HEK293T (cell line): ENCODE measurements at places on chromosomes 7 and 10.
A peak's percentile ranks its signal among the peaks of the same experiment; 100 is the strongest.

DNA sequence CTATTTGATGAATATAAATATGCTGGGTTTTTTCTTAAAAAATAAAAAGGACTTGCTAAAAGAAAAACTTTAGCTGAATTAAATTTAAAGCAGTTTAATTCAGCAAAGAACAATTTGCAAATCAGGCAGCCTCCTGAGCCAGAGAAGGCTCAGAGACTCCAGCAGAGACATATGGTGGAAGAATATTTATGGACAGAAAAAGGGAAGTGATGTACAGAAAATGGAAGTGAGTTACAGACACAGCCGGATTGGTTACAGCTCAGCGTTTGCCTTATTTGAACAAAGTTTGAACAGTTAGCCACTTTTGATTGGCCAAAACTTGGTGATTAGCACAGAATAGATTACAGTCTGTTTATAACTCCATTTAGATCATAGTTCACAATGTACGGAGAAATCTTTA, 110.3 kb downstream of the GAD2 start:
- DNase-seq, result no peak

DNA sequence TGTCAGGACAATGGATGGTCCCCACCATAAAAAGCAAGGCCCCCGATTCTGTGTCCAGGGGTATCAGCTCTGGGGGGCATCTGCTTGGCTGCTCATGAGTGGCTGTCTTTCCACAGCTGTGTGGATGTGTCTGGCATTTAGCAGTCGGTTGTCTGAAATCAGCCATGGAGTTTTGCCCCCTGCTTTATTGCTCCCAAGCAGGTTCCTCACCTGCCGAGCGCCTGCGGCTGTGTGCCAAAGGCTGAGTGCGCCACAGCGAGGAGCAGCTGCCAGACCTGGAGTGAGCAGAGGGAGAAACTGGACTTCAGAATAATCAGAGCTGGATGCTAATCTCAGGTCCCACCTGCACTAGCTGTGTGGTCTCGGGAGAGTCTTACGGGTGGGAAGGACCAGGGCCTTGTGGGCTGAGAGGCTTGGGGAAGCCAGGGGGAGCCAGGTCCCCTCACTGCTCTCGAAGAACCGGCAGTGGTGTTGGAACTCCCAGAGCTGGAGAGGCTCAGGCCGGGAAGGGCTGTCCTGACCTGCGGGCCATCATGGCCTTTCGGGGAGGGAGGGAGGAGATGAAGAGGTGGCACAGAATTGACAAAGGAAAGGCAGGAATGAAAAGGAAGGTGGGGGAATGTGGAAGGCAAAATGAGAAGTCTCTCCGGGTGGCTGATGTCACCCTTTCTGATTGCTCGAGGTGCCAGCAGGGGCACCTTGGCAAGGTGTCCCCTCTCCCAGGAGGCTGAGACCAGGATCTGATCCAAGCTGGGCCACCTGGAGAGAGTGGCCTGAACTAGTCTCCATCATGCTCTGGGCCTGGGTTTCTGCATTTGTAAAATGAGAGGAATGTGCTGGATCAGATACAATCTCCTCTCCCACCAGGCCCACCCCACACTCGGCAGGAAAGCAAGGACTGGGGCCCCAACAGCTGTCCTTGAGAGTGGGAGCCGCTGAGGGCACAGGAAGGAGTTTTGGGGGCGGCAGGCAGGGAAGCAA, 30.2 kb upstream of the LEP start:
- DNase-seq, result no peak

GRCh38 chr7:128406314-128407232, 3.2 kb downstream of the IMPDH1 start:
- DNase-seq, result no peak

DNA sequence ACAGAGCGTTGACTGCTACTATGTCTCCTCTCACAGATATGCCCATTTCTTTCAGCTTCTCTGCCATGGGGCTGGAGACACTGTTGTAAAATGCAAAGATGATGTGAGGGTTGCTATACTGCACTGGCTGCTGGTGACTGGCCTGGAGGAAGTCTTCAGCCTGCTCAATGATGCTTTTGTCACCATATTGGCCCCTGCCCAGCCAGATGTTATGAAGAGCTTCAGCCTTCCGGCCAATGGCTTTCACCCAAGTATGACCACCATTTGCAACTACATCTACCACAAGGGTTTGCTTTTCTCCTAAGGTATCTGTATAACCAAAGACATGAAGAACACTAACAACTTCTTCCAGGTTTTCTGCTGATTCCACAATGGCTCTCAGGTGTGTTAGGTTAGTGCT, 1.6 kb downstream of the C7orf25 start:
- no peak for DNase-seq

DNA sequence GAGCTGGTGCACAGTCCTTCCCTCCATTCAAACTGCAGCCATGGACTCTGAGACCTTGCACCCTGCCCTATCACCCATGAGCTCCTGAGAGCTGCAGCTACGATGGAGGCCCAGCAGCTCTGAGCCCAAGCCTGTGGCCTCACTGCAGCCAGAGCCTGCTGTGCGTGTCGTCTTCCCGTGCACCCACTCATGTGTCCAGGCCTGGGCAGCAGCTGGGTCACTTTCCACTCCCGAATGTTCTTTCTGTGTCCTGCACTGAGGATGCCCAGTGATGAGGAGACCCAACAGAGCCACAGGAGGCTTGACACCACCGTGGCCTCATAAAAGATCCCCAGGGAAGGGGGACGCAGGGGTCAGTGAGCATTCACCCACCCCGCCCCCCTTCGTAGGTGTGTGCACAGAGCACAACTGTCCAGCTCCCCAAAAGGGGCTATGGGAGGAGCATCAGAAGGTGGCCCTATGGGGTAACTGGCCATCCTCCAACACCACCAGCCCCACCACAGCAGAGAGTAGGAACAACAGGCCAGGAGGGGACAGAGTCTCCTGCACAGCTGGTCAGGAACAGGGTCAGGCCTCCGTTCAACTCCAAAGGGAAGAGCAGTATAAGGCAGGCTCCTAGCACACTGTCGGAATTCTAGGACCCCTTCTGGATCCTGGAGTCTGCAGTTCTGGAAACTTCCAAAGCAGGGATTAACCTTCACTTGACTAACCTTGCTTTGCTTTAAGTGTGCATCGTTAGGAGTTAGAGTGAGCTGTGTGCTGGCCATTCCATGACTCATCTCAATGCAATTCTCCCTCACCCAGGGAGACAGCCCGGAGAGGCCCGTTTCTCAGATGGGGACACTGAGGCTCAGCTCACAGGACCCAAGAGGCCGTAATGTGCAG, 52.6 kb downstream of the RASGEF1A start:
- no peak for DNase-seq

- no peak for DNase-seq
Observed at GRCh38 chr10:124693801-124694416, 50.3 kb downstream of the FAM53B start.

DNA sequence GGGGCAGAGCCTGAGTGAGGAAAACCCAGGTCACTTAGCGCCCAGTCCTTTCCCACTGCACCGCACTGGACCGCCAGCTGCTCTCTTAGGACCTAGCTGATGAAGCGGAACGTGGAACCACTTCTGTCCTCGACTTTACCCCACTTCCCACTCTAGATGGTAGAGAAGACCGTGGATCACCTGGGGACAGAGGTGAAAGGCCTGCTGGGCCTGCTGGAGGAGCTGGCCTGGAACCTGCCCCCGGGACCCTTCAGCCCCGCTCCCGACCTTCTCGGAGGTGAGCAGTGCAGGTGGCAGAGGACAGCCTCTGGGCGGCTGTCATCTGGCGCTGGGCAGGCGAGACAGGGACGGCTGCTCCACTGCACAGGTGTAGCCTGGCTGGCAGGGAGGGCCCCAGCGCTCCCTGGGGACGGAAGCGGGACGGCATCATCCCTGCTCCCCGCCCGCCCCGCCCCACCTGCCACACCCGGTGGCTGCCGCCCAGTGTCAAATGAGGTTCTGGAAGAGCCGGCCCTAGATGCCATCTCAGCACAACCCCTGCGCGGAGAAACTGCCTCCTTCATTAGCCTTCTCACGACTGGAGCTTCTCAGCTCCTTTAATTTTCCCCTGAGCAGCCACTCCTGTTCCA, 11.7 kb downstream of the PLAC9 start:
- DNase-seq, result no peak

DNA sequence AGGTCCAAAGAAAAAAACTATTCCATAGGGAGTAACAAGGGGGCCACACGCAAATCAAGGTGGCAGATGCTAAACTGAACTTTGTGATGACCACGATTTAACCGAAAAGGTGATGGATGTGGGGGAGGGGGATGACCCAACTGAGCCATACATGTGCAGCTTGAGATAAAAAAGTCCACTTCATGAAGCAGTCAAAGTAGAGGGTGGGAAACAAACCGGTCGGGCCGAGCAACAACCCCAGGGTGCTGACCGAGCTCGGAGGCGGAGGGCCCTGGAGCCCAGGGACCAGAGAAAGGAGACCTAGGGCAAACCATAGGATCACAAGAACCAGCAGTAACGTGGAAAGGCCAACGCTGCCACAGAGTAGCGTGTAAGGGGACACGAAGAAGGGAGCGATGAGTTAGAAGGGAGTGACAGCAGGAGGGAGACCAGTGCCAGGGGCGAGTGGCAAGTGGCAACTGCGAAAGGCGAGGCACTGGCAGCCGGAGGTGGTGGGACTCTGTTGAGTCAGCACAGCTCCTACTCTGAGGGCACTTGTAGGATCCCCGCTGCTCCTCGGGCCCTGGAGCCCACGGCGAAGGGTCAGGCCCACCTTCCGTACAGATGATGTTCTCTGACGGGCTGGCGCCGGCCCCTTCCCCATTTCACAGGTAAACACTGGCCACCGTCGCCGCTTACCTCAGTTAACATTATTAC, 540 bp downstream of the SNX13 start:
- DNase-seq, result peak; percentile 42
